ENCODE measurements at places on chromosomes 7 and 10.

DNA sequence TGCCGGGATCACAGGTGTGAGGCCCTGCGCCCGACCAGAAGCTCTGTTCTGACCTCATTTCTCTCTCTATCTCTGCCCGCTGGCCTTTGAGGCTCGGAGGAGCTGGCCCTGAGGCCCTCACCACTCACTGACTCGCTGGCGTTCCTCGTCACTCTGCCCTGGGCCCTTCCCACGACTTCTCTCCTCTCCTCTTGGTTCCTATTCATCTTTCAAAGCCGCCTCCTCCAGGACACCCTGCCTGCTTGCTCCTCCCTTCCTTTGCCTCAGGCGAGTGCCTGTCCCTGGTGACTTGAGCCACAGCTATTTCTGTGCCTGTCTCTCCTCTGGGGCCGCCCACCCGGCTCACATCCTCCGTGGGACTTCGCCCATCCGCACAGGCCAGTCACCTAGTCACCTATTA, 17.3 kb upstream of the ADGRA1 start:
- no peak for DNase-seq

GRCh38 chr10:102988404-102989314, 70.6 kb downstream of the CNNM2 start:
- no peak for DNase-seq

DNA sequence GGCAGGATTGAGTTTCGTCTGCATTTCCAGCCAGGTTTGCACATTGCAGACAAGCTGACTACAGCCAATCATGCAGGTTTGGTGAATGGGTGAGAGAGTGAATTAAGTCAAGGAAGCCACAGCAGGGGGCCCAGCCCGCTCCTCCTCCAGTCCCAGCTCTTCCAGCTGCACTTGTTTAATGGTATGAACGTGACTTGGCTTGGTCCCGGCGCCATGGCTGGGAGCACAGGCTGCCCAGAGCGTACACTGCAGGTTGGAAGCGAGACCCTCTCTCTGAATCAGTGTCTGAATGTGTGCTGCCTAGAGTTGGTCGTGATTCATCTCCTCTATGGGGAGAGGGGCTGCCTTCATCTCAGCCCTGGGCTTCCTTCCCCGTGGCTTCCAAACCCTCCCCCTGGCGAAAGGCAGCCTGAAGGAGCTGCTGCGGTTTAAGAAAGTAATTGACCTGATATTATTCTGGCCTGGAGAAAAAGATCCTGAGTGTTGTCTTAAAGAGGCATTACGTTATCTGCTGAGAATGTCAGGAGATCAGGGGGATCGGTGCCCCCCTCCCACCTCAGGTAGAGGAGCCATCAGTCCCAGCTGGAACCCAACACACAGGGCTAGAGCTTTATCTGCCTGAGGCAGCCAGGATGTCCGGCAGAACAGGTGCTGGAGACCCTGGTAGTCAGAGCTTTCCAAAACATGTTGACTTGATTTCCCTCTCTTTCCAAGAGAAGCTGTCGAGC, 132.1 kb downstream of the COL26A1 start:
- no peak for DNase-seq

DNA sequence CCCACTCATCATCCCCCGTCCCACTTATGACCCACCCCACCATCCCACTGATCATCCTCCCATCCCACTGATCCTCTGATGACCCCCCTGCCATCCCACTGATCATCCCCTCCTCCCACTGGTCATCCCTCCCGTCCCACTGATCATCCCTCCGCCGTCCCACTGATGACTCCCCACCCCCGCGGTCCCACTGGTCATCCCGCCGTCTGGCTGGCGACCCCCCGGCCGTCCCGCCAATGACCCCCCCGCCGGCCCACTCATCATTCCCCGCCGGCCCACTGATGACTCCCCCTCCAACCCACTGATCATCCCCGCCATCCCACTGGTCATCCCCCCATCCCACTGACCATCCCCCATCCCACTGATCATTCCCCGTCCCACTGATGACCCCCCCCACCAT, 161.1 kb downstream of the GRM8 start:
- no peak for DNase-seq

- no peak for DNase-seq
Measured at GRCh38 chr10:113859261-113859660, 4.8 kb downstream of the NHLRC2 start.

DNA sequence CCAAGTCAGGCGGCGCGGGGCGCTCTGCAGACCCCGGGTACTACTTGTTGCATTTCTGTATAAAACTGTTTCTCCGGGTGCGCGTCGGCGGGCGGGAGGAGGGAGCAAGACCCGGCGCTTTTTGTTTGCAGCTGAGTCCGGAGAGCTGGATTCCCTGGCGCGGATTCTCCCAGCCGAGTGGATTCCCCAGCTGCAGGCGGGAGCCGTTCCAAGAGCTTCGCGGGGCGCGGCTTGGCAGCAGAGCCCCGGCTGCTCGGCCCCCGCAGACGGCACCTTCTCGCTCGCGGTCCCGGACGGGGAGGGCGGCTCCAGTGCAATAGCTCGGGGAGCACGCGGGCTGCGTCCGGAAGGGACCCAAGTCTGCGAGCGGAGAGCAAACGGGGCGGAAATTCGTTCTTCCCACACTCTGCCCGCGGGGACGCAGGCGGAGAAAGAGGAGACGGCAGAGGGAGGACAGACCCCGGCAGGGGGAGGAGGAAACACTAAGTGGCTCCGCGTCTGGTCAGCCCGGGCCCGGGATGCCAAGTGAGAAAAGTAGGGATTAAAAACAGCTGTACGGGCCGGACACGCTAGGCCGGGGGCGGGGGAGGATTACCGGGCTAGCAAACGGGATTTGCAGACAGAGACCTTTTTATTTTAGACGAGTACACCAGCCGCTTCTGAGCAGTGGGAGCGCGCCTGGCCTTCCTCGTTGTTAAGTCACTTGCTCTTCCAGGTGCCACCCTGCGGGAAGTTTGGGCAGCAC, at the start of gene TRIL:
TSS of gene TRIL (minus strand) at position 96 of the 745 bp plus-strand sequence. CDS start 284 bp downstream, outside the sequence.
- DNase-seq, result no peak

GRCh38 chr10:11262494-11263345, 245.0 kb downstream of the CELF2 start:
- no peak for DNase-seq

All from stimulated activated CD4-positive, alpha-beta T cell treated with anti-CD3 and anti-CD28 coated beads, Interleukin-4, amount 100 ng/mL, for 4 hours (primary cell).